ENCODE measurements at places on chromosomes 6 and 20.

- peak; percentile 44 for DNase-seq
Measured at GRCh38 chr6:134123666-134124208, 71.3 kb upstream of the SLC2A12 start.

GRCh38 chr6:23870496-23870895, 255.5 kb upstream of the NRSN1 start:
- DNase-seq = no peak

GRCh38 chr6:105326216-105326615, 76.7 kb downstream of the PREP start:
- DNase-seq = no peak

DNA sequence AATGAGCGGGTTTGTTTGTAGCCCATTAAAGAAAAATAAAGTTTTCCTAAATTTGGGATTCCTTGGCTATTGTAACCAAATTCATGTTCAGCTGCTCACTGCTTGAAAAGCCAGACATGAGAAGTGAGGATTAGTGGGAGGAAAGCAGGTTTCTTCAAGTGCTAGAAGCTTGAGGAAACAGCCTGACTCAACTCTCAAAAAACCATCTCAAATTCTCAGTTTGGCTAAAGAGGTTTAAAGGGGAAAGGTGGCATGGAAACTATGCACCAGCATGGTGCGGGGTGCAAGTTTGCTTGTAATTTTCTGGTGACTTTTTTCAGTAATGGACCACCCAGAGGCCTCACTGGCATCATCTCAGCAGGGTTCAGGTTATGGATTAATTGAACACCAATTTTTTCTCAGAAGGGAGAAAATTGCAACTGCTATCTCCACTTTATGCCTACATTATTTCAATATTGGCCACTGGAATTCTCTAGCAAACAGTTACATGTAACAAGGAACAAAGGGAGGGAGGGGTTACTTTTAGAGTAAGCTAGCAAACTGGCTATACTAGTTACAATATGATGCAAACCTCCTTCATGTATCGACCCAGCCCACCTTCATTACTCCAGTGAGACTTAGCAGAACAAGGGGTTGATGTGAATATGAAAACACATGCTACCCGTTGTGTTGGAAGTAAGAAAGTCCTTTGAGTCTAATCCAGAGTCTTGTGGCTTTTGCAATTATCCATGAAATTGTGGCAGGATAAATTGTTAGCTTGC, 85.0 kb upstream of the IFNGR1 start:
- DNase-seq = no peak

- DNase-seq = no peak
Measured at GRCh38 chr20:49029203-49029602, 16.9 kb upstream of the CSE1L start.

DNA sequence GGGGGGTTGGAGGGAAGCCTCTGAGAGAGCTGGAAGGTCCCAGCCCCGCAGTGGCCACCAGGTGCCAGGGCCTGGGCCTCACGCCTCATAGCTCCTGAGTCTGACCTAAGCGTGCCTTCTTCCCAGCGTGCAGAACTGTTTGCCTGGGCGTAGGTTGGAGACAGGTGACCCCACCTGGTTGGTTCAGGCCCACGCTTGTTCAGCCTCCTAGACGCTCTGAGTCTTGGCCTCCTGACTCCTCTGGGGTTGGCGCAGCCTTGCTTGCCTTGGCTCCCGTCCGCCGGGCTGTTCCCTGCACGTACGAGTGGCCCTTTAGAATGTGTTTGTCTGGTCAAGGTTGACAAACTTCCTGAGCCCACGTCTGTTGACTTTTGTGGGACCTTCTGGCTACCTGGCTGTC, 70.8 kb downstream of the EYA2 start:
- DNase-seq = no peak

- DNase-seq = no peak
Measured at GRCh38 chr6:75188221-75188925, 17.5 kb downstream of the COL12A1 start.

- DNase-seq = no peak
Measured at GRCh38 chr6:41331401-41332150, 3.8 kb upstream of the NCR2 start.

DNA sequence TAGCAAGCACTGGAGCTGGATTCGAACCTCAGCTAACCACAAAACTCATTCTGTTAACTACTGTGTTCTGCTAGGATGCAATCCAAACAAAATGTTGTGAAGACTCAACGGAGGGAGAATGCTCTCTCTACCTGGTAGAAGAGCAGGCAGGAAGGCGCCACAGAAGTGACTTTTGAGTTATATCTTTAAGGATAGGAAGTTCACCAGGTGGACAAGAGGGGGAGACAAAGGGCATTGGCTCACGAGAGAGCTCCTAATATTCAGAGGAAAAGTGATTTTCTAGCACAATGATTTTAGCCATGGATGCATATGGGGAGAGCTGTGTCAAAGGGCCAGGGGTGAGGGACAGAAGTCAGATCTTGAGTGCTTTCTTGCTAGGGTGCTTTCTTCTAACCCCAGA, 108.4 kb upstream of the MAFB start:
- DNase-seq = peak; percentile 1

DNA sequence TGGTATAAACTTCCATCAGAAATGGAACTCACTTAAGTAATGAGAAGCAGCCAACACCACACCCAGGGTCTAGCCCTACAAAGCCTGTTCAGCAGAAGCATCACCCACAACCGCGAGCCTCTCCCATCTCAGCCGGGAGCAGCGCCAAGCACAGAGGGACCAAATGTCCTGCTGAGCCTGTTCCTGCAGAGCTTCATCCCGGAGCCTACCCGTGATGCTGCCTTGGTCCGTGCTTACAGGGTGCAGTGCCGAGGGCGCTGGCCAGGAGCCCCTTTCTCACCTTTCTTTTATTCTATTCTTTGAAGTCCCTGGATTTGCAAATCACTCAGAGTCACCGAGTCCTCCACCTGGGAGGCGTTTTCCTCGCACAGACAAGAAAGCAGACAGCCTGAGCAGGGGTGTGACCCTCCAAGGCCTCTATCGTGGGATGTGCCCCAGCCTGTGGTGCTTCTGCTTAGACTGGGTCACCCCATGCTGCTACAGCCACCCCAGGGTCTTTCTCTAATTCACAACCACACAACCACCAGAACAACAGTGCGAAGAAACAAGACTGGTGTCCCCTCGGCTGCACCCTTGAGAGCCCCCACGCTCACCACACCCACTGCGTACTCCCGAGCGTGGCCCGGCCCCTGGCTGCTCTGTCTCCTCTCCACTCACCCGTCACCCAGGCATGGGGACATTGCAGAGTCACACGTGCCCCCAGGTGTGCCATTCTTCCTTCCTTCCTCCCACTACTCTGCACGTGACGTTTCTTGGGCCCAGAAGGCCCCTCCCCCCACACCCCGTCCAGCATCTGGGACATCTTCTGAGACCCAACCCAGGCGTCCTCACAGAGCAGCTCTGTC, 92.2 kb upstream of the MPC1 start:
- DNase-seq = no peak

DNA sequence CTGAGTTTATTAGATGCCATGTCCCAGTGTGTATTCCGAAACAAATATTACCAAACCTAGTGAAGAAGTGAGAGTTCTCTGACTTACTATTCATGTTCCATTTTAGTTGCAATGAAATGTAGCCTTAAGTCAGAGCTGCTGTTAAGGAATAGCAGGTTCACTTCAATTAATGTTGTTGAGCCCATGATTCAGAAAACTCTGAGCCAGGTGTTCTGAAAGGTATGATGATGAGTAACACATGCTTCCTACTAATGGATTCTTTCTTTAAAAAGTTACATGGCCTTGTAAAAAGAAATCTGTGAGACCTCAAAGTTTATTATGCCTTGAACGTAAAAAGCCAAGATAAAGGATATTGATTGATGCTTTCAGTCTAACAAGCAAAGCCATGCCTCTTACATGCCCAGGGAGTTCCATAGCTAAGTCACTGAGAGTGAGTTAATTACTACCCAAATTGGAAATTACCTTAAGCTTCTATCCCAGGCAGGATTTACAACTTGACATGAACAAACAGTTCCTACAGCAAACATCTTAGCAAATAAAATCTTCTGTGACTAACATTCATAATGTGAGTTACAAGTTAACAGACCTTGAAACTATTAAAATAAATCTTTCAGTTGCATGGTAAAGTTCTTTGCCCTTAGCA, 122.9 kb downstream of the AKAP7 start:
- DNase-seq = no peak

- peak; percentile 84 for DNase-seq
Measured at GRCh38 chr20:53643031-53643832, 49.6 kb upstream of the ZNF217 start.

GRCh38 chr20:49758781-49759180, 45.1 kb upstream of the B4GALT5 start:
- DNase-seq = no peak

DNA sequence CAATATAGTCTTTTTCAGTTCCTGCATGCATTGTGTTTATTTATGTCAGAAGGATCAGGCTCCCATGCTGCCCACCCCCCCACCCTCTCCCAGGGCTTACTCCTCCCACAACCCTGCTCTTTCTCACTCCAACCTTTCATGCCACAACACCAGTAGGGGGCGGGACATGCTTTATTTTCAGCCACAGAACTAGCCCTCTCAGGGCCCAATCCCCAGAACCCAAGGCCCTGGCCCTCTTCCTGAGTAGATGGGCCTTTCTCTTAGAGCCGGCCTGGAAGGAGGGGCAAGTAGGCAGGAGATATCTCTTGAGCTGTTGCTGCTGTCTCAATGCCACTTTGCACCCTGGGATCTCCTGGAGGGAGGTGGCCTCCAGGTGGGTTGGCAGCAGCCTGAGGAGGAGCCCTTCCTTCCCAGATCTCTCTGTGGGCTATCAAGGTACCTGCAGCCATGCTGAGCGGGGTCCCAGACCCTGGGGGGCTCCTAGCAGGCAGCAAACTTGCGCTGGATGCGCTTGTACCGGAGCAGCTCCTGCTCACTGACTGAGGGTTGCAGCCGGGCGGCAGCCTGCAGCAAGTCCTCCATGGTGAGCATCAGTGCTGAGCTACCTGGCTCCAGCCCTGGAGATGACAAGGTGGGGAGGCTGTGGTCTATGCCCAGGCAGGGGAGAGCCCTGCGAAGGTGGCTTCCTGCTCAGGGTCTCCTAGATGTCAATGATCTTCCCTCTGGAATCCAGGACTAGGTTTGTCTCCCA, 3.5 kb downstream of the GNMT start:
- DNase-seq = no peak

DNA sequence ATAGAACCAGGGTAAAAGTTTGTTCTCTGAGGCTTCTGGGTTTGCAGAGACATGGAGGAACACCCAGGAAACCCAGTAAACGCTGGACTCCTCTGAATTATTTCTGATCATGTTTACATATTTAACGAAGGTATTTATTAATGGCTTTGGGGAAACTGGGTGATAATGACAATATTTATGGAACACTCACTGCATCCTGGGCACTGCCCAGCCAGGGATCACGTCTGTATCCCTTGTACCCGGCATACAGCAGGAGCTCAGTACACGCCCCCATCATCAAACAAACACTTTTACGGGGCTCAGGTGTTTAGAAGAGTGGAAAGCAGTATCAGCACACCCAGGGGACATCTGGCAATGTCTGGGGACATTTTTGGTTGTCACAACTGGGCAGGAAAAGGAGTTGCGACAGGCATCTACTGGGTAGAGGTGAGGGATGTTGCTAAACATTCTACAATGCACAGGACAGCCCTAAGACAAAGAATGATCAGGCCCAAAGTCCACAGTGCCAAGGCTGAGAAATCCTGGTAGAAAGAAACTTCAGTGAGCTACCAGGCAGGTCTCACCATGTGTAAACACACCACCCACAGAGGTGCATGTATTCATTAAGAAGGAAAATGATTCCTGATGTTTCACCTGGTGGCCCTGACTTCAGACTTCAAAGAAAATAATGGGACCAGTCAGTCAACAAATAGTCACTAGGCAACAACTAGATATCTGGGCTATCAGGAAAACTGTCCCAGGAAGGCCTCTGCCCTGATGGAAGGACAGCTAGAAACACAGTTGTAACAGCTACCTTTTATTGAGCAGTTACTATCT, 35.3 kb downstream of the ZMYND8 start:
- DNase-seq = no peak

GRCh38 chr6:42104095-42104803, 38.2 kb downstream of the C6orf132 start:
- DNase-seq = peak; percentile 24

DNA sequence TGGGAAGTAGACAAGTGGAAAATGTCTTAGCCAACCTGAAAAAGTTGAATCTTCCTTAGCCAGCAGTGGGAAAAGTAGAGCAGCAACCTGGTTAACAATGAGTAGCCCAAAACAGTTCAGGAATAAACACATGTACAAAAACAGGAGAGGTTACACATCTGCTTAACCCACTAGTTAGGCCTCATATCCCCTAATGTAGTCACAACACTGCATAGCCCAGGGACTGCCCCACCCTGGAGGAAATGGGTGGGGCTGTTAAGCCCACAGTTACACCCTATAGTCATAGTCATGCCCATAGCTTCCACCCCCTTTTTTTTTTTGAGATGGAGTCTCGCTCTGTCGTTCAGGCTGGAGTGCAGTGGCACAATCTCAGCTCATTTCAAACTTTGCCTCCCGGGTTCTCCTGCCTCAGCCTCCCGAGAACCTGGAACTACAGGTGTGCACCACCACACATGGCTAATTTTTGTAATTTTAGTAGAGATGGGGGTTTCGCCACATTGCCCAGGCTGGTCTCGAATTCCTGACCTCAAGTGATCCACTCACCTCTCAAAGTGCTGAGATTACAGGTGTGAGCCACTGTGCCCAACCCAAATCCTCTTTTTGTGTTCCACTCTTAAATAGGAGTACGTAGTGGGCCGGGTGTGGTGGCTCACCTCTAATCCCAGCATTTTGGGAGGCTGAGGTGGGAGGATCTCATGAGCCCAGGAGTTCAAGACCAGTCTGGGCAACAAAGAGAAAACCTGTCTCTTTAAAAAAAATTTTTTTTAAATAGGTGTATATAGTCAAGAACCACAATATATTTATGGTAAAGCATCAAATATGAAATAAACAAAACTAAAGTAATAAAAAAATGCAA, 24.5 kb downstream of the ILRUN start:
- no peak for DNase-seq

GRCh38 chr20:22214296-22214695, 370.1 kb downstream of the FOXA2 start:
- DNase-seq = no peak

GRCh38 chr6:45200510-45200909, 127.6 kb upstream of the RUNX2 start:
- DNase-seq = no peak

DNA sequence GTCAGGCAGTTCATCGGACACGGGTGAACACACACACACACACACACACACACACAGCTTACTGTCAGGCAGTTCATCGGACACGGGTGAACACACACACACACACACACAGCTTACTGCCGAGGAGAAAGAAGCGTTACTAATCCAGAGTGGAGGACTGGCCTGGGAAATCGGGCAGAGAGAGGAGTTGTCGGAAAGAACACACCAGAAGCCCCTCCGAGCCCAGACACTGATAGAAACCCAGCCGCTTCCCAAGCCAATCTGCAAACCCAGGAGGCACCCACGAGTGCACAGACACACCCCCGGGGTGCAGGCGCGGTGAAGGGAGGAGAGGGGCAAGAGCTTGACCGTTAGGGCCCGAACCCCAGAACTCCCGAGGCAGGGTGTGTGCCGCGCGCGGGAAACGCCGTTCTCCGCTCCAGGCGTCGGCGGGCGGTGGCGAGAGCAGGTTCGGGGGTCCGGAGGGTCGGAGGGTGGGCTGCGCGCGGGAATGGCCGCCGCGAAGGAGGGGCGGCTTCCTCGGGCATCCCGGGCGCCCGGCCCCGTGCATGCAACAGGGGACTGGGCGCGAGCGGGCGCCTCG, 636 bp downstream of the ELOVL2 start:
- DNase-seq = no peak
